ENCODE measurements at places on chromosomes 1 and 21. TPM values are rescaled to one million over a fixed set of nuclear protein-coding genes. Genes with fewer than 3 reads are reported as not detected.

The MAB21L3 gene
- not detected for total RNA-seq

The CCDC190 gene
- not detected for total RNA-seq

The LHX8 gene
- total RNA-seq: under 0.01 TPM

The NBPF10 gene
- total RNA-seq: 2.0 TPM

The NUAK2 gene
- 2.8 TPM for total RNA-seq

The RPTN gene
- not detected for total RNA-seq

The AIRE gene
- under 0.01 TPM for total RNA-seq

The HAPLN2 gene
- not detected for total RNA-seq

The LYPD8 gene
- total RNA-seq: not detected

The CFAP74 gene
- not detected for total RNA-seq

The NFIA gene
- 7.6 TPM for total RNA-seq
